ENCODE measurements at places on chromosomes 2 and 18. TPM values are rescaled to one million over a fixed set of nuclear protein-coding genes. Genes with fewer than 3 reads are reported as not detected.

Gene TSHZ1
- 6.9 TPM for total RNA-seq

Gene NMUR1
- total RNA-seq: not detected

Gene HK2
- 43.3 TPM for total RNA-seq

Gene RAB6C
- not detected for total RNA-seq

DNA sequence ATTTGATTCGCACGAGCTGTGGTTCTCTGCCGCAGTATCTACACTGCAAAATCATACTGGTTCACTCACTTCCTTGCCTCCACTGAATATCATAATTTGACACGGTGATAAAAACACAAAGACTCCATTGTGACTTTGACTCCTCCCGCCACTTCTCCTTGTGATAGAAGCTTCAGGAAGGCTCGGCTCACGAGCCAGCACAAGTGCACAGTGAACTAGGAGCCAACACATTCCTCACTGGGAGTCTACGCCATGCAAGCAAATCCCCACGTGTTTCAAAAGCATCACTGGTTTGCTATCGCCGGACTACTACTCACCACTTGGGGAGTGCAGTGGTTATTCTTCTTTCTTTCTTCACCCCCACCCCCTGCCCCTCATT, 293.3 kb upstream of the PARD3B start:
- no peak for DNase-seq

GRCh38 chr2:26269571-26270158, 24.9 kb downstream of the HADHB start:
- no peak for DNase-seq

DNA sequence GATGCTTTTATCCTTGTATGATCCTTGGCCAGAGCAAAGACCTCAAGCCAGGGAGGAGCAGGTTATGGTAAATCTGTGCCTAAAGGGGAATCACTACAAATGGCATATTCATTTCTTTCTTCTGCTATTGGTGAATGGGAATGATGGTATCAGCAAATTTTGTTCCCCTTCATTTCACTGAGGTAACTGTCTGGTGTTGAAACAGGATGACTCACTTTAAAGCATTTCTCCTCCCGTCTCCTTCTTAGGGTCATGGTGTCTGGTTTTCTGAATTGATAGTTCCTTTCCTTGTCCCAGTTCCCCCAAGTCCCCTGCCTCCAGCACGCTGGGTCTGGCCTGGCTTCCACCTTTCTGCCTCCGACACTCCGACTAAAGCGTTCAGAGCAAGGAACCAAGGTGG, 109.2 kb downstream of the MREG start:
- DNase-seq: no peak

- DNase-seq: no peak
Observed at GRCh38 chr2:23530206-23530908, 145.4 kb downstream of the KLHL29 start.

Gene GAL3ST2
- not detected for total RNA-seq

DNA sequence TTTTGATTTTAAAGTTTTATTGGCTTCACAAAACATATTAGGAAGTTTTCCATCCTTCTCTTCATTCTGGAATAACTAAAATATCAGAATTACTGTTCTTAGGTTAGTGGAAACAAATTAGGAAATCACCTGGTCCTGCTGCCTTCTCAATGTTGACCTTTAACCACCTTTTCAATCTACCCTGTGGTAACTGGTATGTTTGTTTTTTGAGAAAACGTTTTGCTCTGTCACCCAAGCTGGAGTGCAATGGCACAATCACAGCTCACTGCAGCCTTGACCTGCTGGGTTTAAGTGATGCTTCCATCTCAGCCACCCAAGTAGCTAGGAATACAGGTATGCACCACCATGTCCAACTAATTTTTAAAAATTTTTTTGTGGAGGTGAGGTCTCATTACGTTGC, 28.4 kb downstream of the ACYP2 start:
- DNase-seq: no peak

Gene SPR
- total RNA-seq: 6.3 TPM

Gene MYO1B
- 107 TPM for total RNA-seq

Gene CCL20
- not detected for total RNA-seq

Gene IWS1
- total RNA-seq: 63.0 TPM

DNA sequence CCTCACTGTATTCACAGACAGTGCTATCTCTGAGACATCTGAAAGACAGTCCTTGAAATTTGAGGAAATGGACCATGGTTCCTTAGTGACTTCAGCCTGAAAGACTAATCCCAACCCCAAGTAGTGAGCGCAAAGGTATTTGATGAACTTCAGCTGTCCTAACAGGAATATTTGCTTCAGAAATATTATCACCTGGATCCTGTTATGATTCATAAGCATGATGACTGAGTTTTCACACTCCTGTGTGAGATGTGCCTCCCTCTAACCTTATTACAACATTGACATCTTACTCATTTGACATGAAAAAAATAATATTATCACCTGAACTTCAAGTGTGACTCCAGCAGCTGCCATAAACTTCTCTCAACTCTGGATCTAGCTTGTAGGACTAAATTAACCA, 11.6 kb upstream of the MRPL19 start:
- DNase-seq: no peak

GRCh38 chr2:37829202-37829601, 95.9 kb upstream of the RMDN2 start:
- DNase-seq: no peak

DNA sequence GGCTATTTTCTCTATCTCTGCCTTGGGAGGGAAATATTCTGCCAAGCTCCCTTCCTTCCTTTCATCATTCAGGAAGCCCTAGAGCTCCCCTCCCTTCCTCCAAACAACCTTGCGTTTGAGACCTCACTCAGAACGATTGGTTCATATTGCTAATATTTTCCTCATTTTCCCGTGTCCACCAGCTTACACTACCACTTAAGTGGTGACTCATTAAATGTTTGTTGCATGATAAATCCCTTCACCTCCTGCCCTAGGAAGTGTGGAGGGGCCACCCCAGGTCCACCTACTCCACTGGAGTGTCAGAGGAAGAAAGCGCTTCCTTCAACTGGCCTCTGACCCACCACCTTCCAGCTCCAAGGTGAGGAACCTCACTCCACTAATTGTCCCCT, 2.3 kb upstream of the LPIN2 start:
- DNase-seq: no peak

Gene ABCB11
- 0.07 TPM for total RNA-seq

DNA sequence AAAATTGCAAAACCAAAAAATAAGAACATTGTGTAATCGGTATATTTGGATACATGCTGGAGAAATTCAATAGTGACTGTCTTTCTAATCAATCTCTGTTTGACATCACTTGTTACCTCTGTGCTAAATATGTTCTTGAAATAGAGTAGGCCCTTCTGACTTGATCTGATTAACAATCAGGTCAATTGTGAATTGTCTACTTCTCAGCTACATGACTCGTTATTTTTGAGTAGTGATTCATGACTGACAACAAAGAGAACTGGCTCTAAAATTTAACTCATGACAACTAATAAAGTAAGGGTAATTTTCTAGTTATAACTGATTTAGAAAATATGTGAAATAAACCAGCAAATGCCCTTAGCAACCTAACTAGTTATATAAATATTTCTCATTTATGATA, 312.1 kb downstream of the TMX3 start:
- no peak for DNase-seq

DNA sequence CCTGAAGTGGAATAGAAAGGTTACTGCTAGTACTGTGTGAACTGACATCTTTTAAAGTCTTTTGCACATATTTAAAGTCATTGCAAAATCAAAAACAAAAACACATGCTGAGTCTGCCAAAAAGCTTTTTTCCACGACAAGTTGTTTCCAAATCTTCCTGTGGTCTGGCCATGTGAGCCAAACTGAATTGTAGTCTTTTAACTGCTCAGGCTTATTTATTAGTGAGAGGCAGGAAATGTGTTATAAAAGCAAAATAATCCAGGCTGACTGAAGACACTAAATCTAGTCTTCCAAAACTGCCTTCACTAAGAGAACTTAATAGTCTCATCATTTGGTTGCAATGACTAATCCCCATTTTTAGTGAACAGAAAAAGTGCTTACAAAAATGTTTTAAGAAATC, 2.3 kb downstream of the KRCC1 start:
- no peak for DNase-seq

GRCh38 chr2:44120428-44120827, 48.2 kb upstream of the PPM1B start:
- no peak for DNase-seq

- no peak for DNase-seq
Observed at GRCh38 chr18:54918060-54918459, 41.2 kb downstream of the CCDC68 start.

GRCh38 chr2:231476920-231477319, 12.6 kb upstream of the NCL start:
- no peak for DNase-seq

All from neural crest cell (in vitro differentiated cells).